Stimulated activated CD4-positive, alpha-beta T cell treated with anti-CD3 and anti-CD28 coated beads, Interleukin-15, amount 100 ng/mL, for 1 hour (primary cell): ENCODE measurements at places on chromosomes 3 and 15.

DNA sequence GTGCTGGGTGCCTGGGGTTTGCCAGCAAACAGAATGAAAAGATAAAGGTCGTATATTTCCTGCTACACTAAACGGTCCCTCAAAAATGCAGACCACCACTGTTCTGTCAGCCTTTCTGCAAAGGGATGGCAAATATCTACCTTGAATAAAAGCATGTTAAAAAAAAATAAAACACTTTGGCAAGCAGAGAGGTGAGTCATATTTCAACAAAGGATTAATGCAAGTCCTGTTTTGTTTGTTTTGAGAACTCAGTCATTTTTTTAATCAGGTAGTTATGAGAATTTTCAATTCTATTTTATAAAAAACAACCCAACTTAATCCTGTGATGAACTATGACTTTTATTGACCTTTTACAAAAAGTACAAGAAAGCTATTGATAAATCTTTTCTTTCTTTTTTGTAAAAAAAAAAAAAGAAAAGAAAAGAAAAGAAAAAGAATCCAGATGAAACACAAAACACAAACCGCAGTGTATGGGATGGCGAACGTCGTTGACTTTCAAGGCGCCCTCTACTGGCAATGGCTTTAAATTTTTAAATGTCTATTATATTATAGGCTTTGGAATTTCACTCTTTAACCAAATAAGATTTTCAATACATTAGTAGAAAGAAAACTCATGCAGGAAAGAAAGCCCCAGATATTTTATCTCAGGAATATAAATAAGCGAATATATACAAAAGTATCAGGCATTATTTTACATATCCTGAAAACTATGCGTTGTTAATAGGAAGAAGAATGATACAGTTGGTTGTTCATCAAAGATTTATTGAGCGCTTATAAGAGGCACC, 87.8 kb downstream of the NCEH1 start:
- no peak for DNase-seq

DNA sequence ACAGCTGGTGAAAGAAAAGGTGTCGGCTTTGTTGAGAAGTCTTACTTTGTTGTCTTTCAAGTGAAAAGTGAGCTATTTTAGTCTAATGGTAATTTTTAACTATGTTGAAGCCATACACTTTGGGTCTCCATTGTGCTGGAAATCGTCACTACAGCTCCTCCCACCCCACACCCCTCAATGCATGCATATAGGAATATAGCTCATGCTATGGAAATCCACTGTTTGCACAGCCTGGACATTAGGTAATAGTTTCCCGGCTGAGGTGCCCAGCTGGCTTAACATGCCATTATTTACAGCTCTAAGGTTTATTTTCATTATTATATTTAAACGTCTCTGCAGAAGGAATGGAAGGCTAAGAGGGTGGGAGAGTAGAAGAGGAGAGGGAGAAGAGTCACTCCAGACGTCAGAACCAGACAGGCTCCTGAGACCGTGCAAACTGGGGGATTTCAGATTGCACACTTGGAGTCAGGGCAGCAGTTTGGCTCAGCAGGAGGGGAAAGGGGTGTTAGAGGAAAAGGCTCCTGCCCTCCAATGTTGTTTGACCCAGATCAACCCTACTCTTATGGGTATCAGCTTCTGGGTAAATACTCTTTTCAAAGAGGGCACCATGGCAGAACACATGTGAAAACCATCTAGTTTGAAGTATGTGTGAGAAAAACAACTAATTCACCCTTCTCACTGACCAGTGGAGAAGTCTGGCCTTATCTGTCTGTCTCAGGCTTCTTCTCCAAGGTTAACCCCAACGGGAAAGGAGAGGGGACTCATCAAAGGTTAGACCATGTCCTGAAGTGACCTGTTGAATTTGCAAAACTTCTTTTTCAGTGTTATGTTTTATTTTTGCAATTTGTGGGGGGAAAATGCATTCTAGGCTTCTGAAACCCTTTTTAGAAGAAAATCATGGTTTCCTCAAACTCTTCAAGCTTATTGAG, 218.7 kb upstream of the CTDSPL start:
- no peak for DNase-seq

DNA sequence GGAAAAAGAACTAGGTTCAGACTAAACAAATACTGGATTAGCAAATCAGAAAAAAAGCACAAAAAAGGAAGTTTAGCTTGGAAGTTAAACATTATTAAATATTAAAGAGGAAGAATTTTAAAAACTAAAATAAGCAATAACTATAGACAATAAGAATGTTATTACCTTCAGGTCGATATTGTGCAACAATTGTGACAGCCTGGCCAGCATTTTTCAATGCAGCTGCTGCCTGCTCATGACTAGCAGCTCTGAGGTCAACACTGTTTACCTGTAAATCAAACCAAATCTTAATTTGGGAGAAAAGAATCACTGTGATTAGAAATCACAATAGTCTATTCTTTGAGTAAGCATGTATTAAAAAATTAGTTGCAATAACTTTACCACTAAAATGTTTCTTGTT, 75.1 kb upstream of the MELTF start:
- no peak for DNase-seq

- DNase-seq: no peak
Observed at GRCh38 chr15:70440416-70441138, 322.8 kb downstream of the UACA start.

GRCh38 chr3:20056725-20057611, 16.7 kb downstream of the KAT2B start:
- DNase-seq: no peak

DNA sequence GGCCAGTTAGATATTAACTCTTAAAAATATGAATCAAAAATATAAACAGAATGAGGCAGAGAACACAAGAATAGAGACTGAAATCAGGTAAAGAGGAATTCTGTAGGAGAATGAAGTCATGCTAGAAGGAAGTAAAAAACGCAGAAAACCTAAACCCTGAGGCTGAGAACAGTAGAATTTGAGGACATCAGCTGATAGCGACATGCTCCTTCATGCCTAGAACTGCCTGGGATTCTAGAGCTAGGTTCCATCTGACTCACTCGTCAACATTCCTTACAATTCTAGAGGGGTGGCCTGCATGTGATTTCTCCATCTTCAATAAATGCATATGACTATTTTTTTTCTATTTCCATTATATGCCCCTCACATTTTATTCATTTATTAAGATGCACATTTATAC, 343.0 kb downstream of the ROBO1 start:
- no peak for DNase-seq

- no peak for DNase-seq
Observed at GRCh38 chr3:53944028-53944427, 52.4 kb upstream of the SELENOK start.
